Immature natural killer cell (primary cell): ENCODE measurements at places on chromosomes 3 and 15. TPM values are rescaled to one million over a fixed set of nuclear protein-coding genes. Genes with fewer than 3 reads are reported as not detected.
A peak's percentile ranks its signal among the peaks of the same experiment; 100 is the strongest.

DNA sequence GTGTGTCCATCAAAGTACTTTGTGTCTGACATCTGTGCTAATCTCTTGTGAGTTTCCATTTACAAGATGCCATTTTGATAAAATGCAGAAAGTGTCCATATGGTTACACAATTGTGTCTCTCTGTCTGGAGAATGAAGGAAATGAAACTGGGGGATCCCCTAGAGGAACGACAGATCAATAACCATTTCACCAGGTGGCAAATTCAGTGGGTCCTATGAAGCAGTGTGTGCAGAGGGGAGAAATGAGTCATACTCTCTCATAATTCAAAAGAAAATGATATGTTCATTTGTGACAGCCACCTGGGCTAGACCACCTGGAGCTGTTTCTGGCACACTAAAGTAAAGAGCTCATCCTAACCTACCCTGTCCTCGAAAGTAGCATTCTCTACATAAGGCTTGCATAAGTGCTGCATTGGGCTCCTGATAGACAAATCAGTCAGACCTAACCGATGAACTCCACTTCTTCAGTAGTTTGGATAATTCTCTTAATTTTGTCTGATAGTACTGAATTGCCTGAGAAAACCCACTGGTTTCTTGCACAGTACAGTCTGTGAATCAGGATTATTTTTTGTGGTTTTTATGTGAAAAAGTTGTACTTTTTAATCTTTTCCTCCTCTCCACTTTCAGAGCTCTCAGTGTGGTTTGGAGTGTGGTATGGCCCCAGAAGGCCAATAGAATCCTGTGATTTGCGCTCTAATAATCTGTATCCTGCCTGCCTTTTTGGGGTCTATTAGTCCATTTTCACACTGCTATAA is 10.3 kb upstream of the CD47 start:
- H3K27me3 ChIP-seq = peaks cover 15% of the 10 kb centered on the region
- H3K36me3 ChIP-seq = no peaks in the 10 kb centered on the region
- peak overlapping the region; percentile 97 for H3K27ac ChIP-seq

GRCh38 chr15:53434174-53434678 is 325.2 kb downstream of the WDR72 start:
- H3K4me3 ChIP-seq = no peak overlapping the region
- no peaks in the 10 kb centered on the region for H3K4me1 ChIP-seq
- H3K36me3 ChIP-seq = no peaks in the 10 kb centered on the region
- H3K27me3 ChIP-seq = no peaks in the 10 kb centered on the region
- no peak for DNase-seq

DNA sequence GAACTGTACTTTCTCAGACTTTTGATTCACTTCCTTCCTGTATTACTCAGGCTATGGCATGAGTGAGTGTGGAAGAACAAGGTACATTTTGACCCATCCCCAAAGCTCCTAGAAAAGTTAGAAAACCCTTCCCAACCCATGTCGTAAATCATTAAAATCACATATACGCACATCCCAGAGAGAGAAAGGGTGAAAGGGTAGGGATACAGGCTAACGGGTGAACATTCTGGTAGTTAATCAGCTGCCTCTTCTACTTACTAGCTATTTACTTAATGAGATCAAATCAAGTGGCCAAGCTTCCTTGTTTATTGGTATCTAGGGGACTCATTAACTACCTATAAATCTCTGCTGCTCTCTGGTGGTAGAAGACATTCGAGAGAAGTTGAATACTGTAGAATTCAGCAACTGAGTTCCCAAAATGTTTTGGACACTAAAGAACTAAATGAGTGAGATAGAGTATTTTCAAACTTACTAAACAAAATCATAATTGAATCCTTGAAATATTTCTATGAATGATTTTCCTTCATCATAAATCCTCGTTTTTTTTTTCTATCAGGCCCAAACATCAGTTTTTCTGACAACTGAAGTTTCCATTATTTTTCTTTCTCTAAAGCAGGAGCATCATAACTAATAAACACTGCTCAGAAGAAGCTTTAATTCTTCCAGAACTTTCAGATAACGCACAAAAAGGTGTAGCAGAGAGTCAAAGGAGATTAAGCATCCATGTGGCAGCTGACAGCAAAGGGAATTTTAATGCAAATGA is 124.2 kb downstream of the IMPG2 start:
- no peak for DNase-seq
- no peak overlapping the region for H3K27ac ChIP-seq
- H3K36me3 ChIP-seq = no peaks in the 10 kb centered on the region
- no peaks in the 10 kb centered on the region for H3K4me1 ChIP-seq
- no peak overlapping the region for H3K4me3 ChIP-seq

DNA sequence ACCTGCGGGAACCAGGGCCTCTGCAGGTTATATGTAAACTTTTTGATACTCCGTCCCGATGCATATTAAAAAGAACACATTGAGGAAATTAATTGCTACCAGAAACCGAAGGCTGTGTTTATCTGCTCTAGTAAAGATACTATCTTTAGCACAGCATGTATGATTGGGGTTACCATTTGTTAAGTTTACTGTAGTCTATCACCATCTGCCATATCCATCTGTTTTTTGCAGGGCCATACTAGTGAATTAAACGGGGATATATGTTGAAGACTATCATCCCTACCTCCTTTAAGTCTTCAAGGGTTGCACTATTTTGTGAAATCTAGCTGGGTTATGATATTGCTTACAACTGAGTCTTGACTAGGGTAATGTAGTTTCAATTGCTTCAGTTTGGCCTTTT is 597.0 kb downstream of the SQOR start:
- H3K4me1 ChIP-seq = no peaks in the 10 kb centered on the region
- H3K4me3 ChIP-seq = no peak overlapping the region
- no peak overlapping the region for H3K27ac ChIP-seq
- H3K27me3 ChIP-seq = no peaks in the 10 kb centered on the region
- DNase-seq = no peak

- H3K27me3 ChIP-seq = peaks cover 2% of the 10 kb centered on the region
- no peak for DNase-seq
- no peak overlapping the region for H3K4me3 ChIP-seq
- H3K4me1 ChIP-seq = no peaks in the 10 kb centered on the region
Measured at GRCh38 chr3:22157848-22158247, 406.8 kb upstream of the ZNF385D start.

DNA sequence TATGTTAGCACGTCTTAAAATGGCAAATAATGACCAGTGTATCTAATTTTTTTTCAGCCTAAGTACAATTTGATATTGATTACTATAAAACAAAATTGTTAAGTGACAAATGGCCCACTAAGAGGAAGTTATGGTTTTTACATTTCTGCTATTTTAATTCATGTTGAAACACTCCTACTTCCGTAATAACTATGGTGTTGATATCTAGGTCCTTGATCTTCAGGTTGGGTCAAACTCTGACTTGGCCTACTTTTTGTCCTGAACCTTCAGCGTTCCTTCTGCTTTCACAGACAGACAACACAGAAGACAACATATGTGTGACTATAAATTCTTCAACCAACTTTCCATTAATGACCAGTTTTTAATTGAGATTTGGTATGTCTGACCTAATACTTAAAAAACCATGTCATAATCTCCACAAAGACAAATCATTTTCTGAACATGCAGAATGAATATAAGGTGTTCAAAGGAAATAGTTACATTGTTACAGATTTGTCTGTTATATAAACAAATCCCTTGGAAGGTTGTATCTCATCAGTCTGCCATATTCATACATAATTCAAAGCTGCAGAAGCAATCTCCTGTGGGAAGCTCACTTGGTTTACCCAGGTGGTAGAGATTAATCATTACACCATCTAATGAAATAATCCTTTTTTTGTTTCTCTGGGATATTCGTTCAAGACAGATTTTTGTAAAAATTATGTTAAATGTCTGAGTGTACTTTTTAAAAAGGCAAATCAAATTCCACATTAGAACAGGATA is 92.1 kb upstream of the TSPAN3 start:
- H3K27me3 ChIP-seq = peaks cover 2% of the 10 kb centered on the region
- peak overlapping the region; percentile 88 for H3K27ac ChIP-seq
- peaks cover 70% of the 10 kb centered on the region for H3K4me1 ChIP-seq
- DNase-seq = peak; percentile 22
- H3K36me3 ChIP-seq = peaks cover 4% of the 10 kb centered on the region
- H3K4me3 ChIP-seq = peak overlapping the region; percentile 85

DNA sequence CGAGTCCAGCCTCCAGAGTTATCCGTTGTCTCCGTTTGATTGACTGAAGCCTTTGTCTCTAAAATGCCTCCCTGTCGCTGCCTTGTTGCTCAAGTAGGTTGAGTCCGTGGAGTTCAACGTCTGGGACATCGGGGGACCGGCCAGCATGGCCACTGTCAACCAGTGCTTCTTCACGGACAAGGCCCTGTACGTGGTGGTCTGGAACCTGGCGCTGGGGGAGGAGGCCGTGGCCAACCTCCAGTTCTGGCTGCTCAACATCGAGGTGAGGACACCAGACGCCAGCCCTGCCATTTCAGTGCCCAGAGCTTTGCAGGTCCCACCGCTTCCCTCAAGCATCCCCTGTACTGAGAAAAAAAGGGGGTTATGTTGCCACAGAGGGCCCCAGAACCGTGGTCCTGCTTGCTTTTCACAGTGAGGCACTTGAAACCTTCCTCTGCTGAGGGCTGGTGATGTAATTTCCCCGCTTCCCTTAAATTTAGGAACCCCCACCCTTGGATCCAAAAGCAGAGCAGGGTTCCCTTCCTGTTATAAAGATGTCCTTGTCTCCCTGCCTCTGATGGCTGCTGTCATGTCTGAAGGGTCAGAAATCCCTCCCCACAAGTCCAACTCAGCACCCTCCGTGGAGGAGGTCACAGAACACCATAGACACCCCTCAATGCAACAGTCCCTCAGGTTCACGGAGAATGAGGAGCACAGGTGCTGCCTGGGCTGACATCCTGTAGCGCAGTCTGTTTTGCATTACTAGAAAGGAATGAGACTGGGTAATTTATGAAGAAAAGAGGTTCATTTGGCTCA is 105.7 kb downstream of the LRRK1 start:
- no peak overlapping the region for H3K27ac ChIP-seq
- peaks cover 2% of the 10 kb centered on the region for H3K27me3 ChIP-seq
- DNase-seq = no peak
- H3K4me1 ChIP-seq = no peaks in the 10 kb centered on the region
- no peak overlapping the region for H3K4me3 ChIP-seq
- no peaks in the 10 kb centered on the region for H3K36me3 ChIP-seq

DNA sequence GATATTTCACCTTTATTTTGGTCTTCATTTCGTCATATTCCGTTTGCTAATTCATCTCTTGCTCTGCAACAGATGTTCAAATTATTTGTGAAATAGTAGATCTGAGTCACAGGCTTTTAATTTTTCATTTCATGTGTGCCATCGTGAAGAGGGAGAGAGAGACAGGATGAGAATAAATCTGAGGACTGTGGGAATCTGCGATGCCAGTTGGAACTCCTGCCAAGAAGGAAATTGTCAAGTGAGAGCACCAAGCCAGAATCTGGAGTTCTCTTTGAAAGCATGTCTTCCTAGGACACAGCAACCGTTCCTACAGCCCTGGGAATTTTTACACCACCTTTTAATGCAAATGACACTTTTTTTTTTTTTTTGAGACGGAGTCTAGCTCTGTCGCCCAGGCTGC is 48.8 kb downstream of the NSMCE3 start:
- DNase-seq = no peak
- no peak overlapping the region for H3K4me3 ChIP-seq
- H3K36me3 ChIP-seq = no peaks in the 10 kb centered on the region
- no peak overlapping the region for H3K27ac ChIP-seq
- H3K27me3 ChIP-seq = peaks cover 3% of the 10 kb centered on the region

DNA sequence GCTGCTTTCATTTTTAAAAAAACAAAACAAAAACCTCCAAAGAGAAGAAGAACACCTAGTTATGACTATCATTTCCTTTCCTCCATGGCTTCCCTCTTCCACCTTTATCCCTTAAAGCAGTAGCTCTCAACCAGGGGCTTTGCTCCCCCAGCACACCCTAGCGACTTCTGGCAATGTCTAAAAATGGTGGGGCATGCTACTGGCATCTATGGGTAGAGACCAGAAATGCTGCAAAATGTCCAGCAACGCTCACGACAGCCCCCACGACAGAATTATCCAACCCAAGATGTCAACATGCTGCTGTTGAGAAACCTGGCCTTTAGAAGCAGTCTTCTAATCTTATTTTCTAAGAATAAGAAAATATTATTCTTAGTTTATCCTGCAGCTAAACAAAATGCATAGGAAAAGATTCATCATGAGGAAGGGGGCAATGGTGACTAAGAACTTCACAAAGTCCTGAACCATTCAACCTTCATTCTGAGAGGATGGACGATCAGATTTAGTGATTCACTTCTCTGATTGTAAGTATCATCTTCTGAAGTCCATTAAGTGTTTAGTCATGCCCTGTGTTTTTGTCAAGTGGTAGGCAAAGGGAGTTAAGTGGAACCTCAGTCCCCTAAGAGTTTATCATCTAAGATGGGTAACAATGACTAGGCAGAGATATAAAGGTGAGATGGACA is 81.7 kb downstream of the CCNL1 start:
- DNase-seq = no peak
- H3K27me3 ChIP-seq = peaks cover 1% of the 10 kb centered on the region
- no peaks in the 10 kb centered on the region for H3K36me3 ChIP-seq

DNA sequence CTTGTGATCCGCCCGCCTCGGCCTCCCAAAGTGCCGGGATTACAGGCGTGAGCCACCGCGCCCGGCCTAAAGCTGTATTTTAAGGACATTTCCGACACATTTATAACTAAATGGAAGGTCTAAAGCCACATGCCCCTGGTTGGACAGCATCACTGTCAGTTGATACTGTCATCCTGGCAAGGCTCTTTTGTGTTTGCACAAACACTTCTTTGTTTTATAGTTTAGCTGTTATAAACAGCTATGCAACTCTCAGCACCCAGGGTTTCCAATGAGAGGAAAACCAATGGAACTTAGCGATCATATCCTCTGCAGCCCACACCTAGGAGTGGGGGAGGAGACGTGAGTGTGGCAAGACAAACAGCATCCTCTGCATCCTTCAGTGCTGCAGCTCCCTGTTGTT is 19.7 kb downstream of the NIPA1 start:
- H3K4me1 ChIP-seq = peaks cover 13% of the 10 kb centered on the region
- no peak overlapping the region for H3K4me3 ChIP-seq
- no peak for DNase-seq
- no peak overlapping the region for H3K27ac ChIP-seq
- no peaks in the 10 kb centered on the region for H3K36me3 ChIP-seq

DNA sequence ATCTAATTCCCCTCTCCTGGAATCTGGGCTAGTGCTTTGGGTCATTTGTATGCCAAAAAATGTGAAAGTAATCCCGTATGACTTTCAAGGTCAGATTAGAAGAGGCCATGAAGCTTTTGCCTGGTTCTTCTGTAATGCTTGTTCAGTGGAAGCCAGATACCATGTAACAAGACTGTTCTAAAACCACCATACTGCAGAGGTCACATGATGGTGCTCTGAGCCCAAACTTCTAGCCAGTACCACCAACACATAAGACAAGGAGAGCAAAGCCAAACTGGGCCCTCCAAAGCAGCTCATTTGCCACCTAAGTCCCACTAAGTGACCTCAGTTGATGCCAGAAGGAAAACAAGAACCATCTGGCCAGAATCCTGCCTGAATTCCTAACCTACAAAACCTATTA is 64.3 kb upstream of the MELTF start:
- no peak overlapping the region for H3K4me3 ChIP-seq
- H3K36me3 ChIP-seq = peaks cover 8% of the 10 kb centered on the region
- no peak overlapping the region for H3K27ac ChIP-seq

GRCh38 chr15:56672721-56673120 is 60.6 kb downstream of the ZNF280D start:
- peaks cover 18% of the 10 kb centered on the region for H3K36me3 ChIP-seq
- no peak overlapping the region for H3K27ac ChIP-seq
- DNase-seq = no peak
- no peaks in the 10 kb centered on the region for H3K27me3 ChIP-seq
- no peak overlapping the region for H3K4me3 ChIP-seq

The CTSH gene
- 23.0 TPM for polyA plus RNA-seq
